ENCODE measurements at places on chromosomes 6 and 20.

GRCh38 chr6:109336221-109336961, 45.9 kb downstream of the CD164 start:
- no peak for DNase-seq

DNA sequence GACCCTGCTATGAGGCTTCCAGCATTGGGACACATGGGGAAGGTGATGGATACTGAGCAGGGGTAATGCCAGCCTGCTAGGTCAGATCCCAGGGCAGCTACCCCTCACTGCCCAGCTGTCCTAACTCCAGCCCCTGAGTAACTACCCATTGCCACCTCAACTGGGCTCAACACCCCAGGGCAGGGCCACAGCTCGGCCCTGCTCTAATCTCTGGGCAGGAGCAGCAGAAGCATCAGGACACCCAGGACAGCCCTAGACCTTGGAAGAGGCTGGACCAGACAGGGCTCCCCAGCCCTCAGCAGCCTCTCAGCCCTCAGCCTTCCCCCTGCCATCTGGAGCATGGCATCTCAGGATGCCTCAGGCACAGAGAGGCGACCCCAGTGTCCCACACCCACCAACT, 67.4 kb upstream of the TOP1 start:
- no peak for DNase-seq

DNA sequence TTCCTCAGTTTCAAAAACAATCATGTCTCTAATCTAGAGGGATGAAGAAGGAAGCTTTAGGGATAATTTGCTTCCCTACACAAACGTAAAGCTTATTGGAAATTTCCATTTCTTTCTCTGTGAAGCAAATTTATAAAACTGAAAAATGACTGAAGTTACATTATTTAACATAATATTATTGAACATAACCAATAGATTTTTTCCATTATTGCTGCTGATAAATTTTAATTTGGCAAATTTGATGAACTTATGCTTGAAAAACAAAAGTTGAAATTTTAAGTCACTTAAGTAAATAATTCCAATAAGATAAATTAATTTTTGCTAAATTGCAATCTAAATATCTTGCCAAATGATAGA, 140.9 kb downstream of the GMDS start:
- no peak for DNase-seq

DNA sequence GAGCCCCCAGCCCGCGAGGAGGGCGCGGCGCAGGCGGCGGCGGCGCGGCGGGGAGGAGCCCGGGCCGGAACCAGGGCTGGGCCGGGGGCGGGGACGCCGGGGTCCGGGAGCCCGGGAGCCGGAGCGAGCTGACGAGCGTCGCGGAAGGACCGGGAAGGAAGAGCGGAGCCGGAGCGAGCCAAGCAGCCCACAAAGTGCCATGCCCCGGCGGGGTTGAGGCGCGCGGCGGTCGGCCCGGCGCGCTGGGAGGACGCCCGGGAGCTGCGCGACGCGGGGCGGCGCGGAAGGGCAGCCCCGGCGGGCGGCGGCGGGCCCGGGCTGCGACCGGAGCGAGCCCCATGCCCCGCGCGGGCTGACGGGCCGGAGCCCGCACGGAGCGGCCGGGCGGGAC, 289 bp downstream of the FOXP4 start:
- DNase-seq: no peak

GRCh38 chr6:144667532-144668503, 382.7 kb downstream of the UTRN start:
- DNase-seq: no peak

GRCh38 chr6:148836751-148837150, 89.9 kb downstream of the UST start:
- DNase-seq: no peak

DNA sequence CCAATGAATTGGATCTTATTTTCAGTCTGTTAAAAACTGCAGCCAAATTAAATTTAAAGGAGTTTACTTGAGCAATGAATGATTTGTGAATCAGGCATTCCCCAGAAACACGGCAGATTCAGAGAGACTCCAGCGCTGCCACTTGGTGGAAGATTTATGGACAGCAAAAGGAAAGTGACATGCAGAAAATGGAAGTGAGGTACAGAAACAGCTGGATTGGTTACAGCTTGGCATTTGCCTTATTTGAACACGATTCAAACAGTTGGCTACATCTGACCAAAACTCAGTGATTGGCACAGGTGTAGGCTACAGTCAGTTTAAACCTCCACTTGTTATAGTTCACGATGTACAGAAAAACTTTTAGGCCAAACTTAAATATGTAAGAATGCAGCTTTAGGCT, 257.6 kb upstream of the IMPG1 start:
- no peak for DNase-seq

GRCh38 chr6:149138699-149139294, 178.7 kb upstream of the TAB2 start:
- no peak for DNase-seq

DNA sequence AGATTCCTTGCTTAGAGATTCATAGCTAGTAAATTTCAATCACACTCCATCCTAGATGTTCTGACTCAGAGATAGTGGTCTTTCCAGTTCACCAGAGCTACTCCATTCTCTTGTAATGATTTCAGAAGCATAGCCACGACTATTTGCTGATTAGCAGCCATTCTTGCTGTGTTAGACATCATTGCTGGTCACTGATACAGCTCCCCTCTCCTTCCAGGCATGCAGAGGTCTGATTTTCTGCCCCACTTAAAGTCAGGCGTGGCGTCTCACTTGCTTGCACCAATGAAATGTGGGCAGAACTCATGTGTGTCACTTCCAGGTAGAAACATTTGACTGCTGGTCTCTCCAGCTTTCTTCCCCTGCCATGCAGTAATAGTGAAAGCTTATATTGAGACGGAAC, 168.9 kb upstream of the JARID2 start:
- no peak for DNase-seq

GRCh38 chr6:164283574-164283973, 869.1 kb downstream of the QKI start:
- DNase-seq: no peak

DNA sequence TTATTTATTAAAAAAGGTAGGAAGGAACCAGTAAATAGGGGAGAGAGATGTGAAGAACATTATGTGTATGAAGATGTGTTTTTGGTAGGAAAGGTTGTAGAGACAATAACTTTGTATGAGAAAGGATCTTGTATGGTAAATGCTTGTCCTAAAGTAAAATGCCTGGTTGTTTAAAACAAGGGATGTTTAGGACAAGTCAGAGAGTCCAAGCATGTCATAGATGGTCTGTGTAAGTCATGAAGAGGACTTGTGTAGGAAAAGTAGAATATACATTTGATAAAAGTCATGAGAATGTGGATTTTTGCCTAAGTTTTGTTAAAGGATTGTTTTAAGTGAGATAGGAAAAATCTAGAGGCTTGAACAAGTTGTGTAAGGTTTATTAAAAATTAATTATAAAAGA, 325.1 kb downstream of the CDH26 start:
- no peak for DNase-seq

DNA sequence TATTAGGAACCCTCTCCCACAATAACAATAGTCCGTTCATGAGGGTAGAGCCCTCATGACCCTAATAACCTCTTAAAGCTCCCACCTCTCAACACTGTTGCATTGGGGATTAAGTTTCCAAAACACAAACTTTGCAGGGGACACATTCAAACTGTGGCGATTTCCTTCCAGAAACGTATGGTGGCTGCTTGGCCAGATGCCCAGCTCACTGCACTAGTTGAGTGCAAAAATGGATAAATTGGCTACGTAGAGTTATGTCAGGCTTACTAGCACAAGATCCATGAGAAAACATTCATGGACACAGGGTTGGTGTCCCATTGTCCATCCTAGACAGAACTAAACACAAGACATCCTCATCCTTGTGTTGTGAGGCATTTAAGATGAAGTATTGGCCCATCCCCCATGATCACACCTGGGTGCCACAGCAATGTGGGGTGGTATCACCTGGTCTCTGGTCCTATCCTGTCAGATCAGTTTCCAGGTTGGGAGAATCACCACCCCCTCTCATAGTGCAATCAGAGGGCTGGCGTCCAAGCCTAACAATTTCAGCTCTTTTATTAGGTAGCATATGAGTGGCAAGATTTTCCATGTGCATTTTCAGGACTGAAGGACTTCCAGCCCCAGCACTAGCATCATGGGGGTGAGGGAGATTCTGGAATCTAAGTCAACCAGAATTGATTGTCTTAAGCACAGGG, 63.4 kb upstream of the ELOVL5 start:
- DNase-seq: no peak

DNA sequence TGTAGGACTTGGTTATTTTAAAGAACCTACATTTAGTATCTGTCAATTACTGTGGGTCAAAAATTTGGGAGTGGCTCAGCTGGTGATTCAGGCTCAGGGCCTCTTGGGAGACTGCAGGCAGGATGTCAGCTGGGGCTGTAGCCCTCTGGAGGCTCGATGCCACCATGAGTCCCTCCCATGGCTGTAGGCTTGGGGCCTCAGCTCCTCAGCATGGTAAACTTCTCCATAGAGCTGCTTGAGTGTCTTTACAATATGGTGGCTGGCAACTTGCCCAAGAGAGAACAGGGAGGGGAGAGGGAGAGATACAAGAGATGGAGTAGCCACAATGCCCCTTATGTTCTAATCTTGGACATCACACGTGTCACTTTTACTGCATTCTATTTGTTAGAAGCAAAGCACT, 470.4 kb downstream of the CDH26 start:
- DNase-seq: no peak

DNA sequence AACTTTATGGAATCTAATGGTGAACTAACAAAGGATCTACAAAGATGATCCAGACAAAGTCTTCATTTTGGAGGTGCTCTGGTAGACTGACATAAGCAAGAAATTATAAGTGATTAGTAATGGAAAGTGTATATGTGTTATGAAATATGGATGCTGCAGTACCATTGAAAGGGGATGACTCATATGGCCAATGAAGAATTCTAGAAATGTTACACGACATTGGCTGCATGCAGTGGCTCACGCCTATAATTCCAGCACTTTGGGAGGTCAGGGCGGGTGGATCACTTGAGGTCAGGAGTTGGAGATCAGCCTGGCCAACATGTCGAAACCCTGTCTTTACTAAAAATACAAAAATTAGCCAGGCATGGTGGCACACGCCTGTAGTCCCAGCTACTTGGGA, 23.5 kb downstream of the CFAP206 start:
- DNase-seq: no peak

All from memory B cell (primary cell).